ENCODE measurements at places on chromosomes 6 and 20. TPM values are rescaled to one million over a fixed set of nuclear protein-coding genes. Genes with fewer than 3 reads are reported as not detected.

Gene SYTL3
- 8.4 TPM for total RNA-seq

Gene BMP5
- not detected for total RNA-seq

Gene ZNF335
- total RNA-seq, result 25.0 TPM

Gene MYBL2
- 175 TPM for total RNA-seq

Gene SUMO4
- total RNA-seq, result 2.1 TPM

Gene MCHR2
- not detected for total RNA-seq

Gene GABRR1
- not detected for total RNA-seq

Gene CST2
- not detected for total RNA-seq

Gene FNDC11
- total RNA-seq, result 0.72 TPM

Gene FARS2
- total RNA-seq, result 26.1 TPM

Gene CCDC167
- 74.9 TPM for total RNA-seq

Gene CYP39A1
- not detected for total RNA-seq

Gene SYCP2
- 0.13 TPM for total RNA-seq

Gene TBXT
- total RNA-seq, result not detected

Gene KCNK16
- not detected for total RNA-seq

Gene RAET1L
- not detected for total RNA-seq

Gene C20orf204
- total RNA-seq, result 49.1 TPM

Gene BPIFB1
- 0.13 TPM for total RNA-seq

Gene GJA10
- not detected for total RNA-seq

Gene MEP1A
- total RNA-seq, result not detected

Gene CRYBG1
- total RNA-seq, result 30.7 TPM

Gene PRR18
- 8.8 TPM for total RNA-seq

Gene B3GAT2
- total RNA-seq, result 0.03 TPM

Gene FAM162B
- not detected for total RNA-seq

Gene RHAG
- total RNA-seq, result 0.32 TPM

Gene PHACTR1
- total RNA-seq, result 69.7 TPM

Gene OPN5
- total RNA-seq, result not detected

Gene SLC12A5
- total RNA-seq, result 3.1 TPM

Gene NR2E1
- total RNA-seq, result not detected

Gene FITM2
- 1.6 TPM for total RNA-seq

Gene C2
- total RNA-seq, result 0.97 TPM

Gene TRIM40
- total RNA-seq, result not detected

Gene FILIP1
- 0.54 TPM for total RNA-seq

Gene C20orf144
- 0.11 TPM for total RNA-seq
